T-helper 2 cell treated with Interferon-gamma antibody and Interleukin-4, amounts not matched to agents 100 ng/mL and 5 ng/mL, for 36 hours (primary cell): ENCODE measurements at places on chromosomes 12 and 14. TPM values are rescaled to one million over a fixed set of nuclear protein-coding genes. Genes with fewer than 3 reads are reported as not detected.

TSPAN8 gene
- not detected in 2 replicates for total RNA-seq

RECQL gene
- total RNA-seq, result 84.8 and 87.8 TPM in 2 replicates

SERPINA12 gene
- total RNA-seq, result not detected in 2 replicates

TCP11L2 gene
- 10.4 and 10.5 TPM in 2 replicates for total RNA-seq
